ENCODE measurements at places on chromosomes 4 and X.

- no peak for DNase-seq
Measured at GRCh38 chrX:27860337-27860736, 52.5 kb downstream of the MAGEB10 start.

DNA sequence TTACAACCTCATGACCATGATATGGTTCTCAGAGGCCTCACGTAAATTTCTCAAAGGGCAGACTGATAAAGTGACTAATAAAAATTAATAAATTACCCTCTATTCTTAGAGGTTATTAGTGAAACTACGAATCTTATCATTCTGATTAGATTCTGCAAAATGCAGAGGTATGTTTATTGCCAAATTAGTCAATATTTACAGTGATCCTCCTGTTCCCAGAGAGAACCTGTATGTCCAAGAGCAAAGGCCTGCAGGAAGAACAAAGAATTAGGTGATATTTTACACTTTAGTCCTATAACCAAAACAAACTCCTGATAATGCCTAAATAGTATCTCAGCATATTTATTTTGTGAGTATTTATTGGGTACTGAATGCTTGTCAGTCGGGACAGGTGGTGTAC lies 58.1 kb downstream of the FAM13A start:
- DNase-seq: no peak

DNA sequence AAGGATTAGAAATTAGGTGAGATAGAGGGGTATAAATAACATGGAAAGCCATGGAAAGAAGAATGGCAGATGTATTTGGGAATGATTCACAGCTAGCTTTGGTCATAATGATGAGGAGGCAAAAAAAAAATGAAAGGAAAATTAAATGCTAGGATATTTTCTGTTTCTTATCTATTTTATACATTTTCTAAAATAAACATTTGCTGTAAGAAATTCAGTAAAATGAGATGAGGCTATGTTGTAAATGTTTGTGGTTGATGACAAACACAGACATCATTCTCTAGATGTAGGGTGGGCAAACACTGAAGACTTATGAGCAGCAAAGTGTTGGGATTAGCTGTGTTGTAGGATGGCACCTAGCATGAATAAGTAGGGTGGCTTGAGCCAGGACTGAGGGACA lies 407.1 kb downstream of the IL15 start:
- DNase-seq: no peak

GRCh38 chr4:19382993-19383756 lies 868.5 kb upstream of the SLIT2 start:
- no peak for DNase-seq

DNA sequence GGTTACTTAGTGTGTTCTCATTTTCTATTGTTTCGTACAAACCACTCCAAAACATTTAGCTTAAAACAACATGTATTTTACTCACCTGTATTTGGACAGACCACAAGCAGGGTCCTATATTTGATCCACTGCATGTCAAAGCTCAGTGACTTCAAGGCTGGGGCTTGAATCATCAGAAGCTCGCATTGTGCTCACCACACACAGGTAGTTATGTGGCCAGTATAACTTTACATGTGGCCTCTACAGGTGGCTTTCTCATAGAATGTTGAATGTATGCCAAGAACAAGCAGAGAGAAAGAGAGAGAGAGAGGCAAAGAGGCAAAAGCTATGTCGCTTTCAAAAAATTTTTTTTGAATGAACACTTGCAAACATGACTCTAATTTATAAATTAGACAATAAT lies 107.6 kb downstream of the QRFPR start:
- DNase-seq: no peak

DNA sequence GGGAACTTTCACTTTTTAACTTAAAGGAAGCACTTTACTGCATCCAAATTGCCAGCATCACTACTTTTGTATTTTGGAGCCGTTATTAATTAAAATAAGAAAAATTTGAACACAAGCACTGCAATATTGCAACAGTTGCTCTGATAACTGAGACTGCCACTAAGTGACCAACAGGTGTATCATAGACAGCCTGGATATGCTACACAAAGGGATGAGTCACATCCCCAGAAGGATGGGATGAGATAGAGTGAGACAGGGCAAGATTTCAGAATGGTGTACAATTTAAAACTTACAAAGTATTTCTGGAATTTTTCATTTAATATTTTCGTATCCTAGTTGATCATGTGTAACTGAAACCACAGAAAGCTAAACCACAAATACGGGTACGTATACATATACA lies 204.1 kb downstream of the MAPK10 start:
- no peak for DNase-seq

DNA sequence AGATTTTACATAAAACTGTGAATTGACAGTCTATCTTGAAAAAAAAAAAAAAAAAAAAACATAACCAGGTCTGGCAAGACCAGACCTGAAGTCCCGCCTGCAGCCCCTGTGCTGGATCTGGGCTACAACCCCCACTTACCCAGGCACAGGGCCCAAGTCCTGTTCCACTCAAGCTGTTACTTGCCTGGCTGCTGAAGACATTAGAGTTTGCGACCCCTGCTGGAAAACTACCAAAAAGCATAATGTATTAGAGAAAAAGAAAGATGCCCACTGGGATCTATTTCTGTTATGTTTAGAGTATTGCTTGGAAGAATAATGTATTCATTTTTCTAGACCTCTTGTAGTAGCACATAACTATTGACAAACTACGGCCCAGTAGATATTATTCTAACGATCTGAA lies 4.7 kb downstream of the HS3ST1 start:
- peak; percentile 28 for DNase-seq

- DNase-seq: peak; percentile 33
Measured at GRCh38 chr4:174222266-174222872, 61.1 kb downstream of the FBXO8 start.

DNA sequence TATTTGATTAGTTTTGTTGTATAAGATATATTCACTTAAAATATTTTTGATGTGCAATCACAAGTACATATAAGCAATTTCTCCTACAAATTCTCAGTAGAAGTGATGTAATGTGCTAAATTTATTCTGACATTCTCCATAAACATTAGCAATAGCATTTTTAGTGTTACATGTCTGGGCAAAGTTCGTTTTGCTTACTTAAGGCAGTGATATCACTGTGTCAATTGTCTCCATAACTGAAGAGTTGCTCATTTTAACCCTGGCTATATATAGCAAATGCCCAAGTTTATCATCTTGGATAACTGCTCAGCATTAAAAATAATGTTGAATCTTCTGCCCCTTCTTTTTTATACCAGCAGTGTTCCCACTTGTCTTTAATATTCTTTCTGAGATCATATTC lies 340.0 kb upstream of the NDST4 start:
- DNase-seq: no peak

DNA sequence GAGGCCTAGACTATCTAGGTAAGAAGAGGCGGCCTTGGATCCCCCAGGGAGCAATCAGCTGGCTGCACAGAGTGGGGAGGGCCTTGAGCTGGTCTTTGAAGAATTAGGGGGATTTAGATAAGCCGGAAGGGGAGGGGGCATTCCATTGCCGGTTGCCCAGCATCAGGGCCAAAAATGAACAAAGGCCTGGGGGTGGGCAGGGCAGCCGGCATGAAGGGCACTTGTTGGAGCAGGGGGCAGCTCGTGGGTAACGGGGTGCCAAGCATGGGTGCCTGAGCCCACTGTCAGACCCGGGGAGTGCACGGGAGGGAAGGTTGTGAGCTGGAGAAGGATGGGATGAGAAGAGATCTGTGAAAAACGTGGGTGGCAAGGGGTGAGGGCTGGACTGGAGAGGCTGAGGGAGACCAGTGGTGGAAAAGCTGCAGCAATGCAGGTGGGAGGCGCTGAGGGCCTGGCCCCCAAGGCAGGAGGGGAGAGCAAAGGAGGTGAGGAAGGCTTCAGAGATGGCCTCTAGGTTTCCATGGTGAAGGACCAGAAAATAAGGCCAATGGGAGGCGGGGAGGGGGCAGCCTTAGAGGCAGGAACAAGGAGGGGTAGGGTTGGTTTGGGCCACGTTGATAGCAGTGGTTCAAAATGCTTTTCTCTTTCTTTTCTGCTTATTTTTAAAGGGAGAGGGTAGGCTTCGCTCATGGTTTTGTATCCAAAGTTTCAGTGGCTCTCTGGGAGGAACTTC lies 8.6 kb downstream of the KLF3 start:
- DNase-seq: no peak

GRCh38 chrX:153527208-153527607 lies 9.8 kb downstream of the ATP2B3 start:
- DNase-seq: no peak

- DNase-seq: peak; percentile 91
Measured at GRCh38 chr4:140252742-140253555, 99.0 kb upstream of the MAML3 start.

DNA sequence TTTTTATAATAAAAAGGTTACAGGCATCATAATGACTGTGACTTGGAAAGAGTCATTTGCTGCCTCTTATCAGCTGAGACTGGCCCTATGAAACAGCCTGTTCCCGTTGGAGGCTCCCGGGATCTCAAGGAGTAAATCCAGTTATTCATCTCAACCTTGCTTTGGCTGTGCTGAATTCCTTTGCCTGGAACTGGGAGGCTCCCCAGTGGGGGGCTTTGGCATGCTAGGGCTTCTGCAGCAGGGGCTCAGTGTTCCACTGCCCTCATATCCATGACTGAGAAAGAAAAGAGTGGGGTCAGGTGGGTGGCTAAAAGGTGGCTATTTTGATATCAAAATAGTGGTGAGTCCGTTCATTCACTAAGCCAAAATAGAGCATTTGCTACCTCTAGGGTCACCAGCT lies 71.2 kb downstream of the TRPC5 start:
- no peak for DNase-seq

GRCh38 chr4:122827879-122828601 lies 1.4 kb downstream of the FGF2 start:
- DNase-seq: peak; percentile 53

GRCh38 chr4:76499461-76499860 lies 64.4 kb downstream of the SHROOM3 start:
- no peak for DNase-seq

GRCh38 chrX:136694431-136695087 lies 46.6 kb downstream of the CD40LG start:
- DNase-seq: peak; percentile 65

DNA sequence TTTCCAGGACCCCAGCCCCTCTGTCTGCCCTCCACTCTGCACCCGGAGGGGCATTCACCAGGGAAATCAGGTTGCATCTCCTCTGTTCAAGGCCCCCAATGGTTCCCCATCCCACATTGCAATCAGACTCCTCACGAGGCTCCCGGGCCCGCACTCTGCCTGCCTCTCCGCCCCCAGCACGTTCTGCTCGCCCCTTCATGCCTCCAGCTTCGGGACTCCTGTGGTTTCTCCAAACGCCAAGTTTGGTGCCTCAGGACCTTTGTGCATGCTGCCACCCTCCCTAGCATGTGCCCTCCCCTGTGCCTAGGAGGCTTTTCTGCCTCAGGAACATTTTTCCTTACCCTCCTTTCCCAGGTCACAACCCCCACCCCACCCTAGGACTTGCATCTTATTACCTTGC lies 183.6 kb upstream of the PSAPL1 start:
- DNase-seq: no peak

DNA sequence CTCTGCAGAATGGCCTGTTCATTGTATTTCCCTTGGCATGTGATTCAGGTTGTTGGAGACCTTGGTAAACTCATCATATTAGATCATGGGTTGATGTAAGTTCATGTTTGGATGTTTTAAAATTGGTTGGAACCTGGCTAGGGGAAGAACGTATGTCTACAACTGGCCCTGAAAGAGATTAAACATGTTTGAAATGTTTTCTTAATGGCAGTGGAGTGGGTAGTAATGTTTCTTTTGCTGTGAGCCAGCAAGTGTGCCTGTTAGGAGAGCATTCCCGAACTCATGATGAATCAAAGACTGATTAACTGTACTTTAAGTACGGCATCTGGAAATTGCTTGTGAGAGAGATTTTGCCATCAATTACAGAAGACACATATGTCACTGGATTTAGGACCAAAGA lies 44.5 kb upstream of the SLC4A4 start:
- no peak for DNase-seq

GRCh38 chrX:115602308-115602707 lies 41.3 kb downstream of the PLS3 start:
- no peak for DNase-seq

- DNase-seq: no peak
Measured at GRCh38 chr4:172546782-172547181, 621.8 kb upstream of the GALNT7 start.

- DNase-seq: no peak
Measured at GRCh38 chrX:150967786-150968185, 15.3 kb upstream of the HMGB3 start.

DNA sequence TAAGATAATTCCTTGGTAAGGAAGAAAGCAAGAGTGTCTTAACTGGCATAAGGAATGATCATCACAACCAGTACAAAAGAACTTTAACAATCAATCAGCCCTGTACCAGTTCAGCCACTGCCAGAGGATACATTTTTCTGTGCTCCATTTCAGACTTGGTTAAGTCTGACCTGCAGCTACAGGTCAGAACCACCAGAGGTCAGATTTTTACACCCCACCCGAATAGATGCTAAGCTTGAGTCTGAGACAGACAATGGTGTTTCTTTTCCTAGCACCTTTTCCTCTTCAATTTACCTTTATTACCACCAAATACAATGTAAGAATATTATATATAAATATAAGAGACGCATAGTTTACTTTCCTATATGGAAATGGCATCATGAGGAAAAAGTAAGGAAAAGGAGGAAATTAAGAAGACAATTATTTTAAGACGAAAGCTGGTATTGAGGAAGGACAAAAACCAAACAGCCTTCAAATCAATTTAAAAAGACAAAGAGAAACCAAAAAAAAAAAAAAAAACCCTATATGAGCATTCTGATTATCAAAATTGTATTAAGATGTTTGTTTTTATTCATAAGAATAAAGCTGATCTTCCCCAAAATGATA lies 215.3 kb upstream of the TTC29 start:
- peak; percentile 57 for DNase-seq

DNA sequence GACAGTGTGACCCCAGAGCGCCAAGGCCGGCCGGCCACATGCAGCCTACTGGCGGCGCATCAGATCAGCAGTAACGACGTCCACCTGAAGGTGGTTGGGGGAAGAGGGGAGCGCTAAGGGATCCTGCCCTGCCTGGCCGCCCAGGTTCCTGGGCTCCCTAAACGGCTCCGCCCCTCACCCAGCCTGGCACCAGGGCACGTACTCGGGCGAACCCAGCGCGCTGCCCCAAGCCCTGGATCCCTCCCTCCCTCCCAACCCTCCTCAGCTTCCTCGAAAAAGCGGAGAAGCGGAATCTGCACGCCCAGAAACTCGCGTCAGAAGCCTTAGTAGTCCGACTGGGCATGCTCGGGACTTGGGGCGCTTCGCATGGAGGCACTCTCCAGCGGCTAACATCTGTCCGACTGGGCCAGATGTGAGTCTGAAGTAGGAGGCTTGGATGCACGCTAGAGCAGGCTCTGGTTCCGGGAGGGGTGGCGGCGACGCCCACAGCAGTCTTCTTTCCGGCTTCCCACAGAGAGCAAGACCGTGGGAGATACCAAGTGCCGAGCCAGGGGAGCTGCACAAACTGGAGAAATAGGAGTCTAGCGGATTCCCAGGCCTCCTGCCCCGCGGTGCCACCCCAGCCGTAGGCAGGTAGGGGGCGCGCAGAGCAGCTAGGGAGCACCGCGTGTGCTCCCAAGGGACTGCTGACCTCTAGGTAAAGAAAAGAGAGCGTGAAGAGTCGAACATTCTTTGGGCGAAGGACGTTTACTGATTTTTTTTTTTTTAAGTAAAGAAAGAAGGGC lies 114.3 kb upstream of the TEX13C start:
- peak; percentile 42 for DNase-seq

All from HEK293T (cell line).